ENCODE measurements at places on chromosomes 3 and 15.

DNA sequence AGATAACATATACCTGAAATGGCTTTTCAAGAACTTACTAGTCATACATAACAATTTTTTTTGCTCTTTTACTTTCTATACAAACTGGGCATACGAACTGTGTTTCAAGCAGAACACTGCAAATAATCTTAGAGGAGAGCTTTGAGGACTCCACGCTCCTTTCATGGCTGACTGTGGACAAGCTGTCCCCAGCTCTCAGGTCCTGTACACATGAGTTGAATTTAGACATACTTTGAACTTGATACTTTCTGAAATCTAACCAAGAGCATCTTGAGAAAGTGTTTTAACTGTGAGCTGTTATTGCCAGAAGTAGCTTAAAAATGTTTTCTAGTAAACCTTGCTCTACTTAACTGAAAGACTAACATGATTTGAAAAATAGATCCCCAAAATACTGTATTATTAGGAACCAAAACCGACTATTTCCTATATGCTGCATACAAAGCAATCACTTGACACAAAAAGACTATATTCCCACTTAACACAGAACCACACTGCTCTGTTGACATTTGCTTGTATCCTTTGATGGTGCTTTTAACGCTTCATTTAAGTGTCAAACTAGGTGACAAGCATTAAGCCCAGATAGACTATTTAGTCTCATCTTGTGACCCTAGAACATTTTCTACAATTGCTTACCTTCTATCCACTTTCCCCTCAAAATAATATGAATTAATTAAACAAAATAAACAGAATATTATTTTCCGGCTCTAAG is 755.8 kb downstream of the ROBO1 start:
- no peak for DNase-seq

- no peak for DNase-seq
Observed at GRCh38 chr3:177978946-177979345, 557.3 kb upstream of the KCNMB2 start.

GRCh38 chr3:140911822-140912221 is 29.8 kb upstream of the SLC25A36 start:
- DNase-seq: no peak

- no peak for DNase-seq
Observed at GRCh38 chr3:71056327-71056726, 527.2 kb downstream of the FOXP1 start.

DNA sequence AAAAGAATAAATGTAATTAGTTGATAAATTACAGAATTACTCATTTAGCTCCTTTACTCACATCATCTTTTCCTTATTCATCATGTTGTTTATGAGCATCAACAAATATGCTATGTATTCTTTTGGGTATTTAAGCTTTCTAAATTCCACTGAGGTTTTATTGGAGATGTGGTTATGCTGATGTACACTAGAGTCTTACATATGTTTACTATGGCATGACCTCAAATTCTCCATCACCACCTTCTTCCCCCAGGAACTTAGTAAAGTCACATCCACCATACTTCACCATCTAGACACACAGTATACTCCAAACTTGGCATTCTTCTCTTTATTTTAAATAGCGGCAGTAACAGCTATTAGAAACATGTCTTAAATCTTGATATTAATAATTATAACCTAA is 74.1 kb upstream of the MELTF start:
- DNase-seq: no peak

DNA sequence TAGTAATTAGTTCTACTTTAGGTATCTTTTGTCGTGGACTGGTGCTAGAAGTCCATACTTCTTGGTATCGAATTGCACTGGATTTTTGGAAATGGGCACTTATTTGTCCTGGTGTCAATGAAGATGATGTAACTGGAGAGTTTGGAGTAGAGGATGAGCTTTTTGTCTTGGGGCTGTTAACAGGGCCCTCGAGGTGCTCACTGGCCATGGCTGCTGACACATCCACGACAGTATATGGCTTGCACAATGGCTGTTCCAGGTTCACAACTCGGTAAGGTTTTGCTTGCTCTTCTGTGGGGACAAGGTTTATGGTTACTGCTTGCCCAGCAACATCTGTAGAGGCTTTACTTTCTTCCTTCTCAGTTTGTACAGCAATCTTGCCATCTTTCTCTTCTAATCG is 109.4 kb upstream of the TSPAN3 start:
- no peak for DNase-seq

GRCh38 chr3:150729682-150730360 is 26.1 kb upstream of the ERICH6 start:
- DNase-seq: no peak

- no peak for DNase-seq
Observed at GRCh38 chr3:23242106-23242505, 39.0 kb downstream of the UBE2E2 start.

DNA sequence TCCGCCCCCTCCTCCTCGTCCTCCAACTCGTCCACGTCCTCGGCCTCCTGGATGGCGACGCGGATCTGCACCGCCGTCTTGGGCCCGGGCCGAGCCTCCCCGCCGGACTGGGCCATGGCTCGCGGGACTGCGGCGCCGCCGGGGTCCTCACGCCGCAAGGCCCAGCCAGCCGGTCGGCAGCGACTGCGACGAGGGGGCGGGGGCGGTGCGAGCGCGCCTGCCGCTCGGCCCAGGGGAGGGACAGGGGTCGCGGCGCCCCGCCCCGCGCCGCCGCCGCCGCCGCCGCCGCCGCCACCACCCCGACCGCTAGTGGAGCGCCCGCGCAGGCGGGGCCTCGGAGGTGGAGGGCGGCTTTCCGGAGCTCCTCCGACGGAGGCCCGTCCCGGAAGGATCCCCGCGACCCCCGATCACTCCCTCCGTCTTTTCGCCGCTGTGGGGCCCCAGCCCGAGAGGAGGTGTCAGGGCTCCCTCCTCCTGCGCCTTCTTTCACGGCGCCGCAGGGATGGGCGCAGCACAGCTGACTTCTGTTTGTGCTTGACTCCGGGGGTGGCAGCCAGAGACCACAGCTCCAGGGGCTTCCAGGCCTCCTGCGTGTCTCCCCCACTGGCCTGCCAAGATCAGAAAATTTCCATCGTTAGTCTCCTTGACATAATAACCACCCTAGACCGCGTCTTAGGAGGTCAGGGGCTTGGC is at the start of gene LARP6:
TSS of gene LARP6 (minus strand) at position 185 of the 693 bp plus-strand sequence. CDS start at position 116, 69 bp downstream.
- no peak for DNase-seq

GRCh38 chr3:43478118-43478785 is 143.6 kb downstream of the ANO10 start:
- no peak for DNase-seq

DNA sequence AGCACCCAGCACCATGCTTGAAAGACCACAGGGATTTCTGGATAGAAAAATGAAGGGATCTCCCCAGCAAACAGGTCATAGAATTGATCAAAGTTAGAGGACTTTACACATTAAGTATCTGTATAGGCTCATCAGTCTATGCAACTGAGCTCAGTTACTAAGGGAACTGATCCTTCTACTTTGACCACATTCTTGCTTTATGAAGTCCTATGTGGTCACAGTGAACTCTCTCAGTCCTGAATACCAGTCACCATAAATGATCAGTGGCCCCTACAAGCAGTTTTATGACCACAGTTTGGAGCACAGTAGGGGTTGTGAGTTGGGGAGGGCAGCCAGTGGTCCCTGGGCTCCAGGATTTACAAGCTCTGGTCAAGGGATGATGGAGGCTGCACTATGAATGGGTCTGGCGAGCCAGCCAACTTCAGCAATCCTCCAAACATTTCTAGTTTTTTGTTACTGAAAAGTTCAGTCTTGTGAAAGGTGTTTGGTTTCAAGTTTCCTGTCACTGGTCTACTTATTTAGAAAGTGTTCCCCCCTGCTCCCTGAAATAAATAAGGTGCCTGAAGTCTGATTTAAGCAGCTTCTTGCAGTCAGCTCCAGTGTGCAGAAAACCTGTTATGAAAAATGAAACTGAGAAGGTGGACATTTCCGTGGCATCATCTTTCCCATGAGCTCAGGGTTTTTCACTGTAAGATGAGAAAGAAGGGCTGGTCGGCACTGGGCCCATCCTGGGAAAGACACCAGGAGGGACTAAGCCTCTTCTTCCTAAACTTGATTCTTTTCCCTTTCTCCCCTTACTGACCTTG is 75.5 kb downstream of the DAPK2 start:
- DNase-seq: no peak

- no peak for DNase-seq
Observed at GRCh38 chr3:27504749-27505148, 20.6 kb upstream of the SLC4A7 start.

- DNase-seq: no peak
Observed at GRCh38 chr3:157104521-157104920, 55.4 kb downstream of the CCNL1 start.

- DNase-seq: peak; percentile 85
Observed at GRCh38 chr3:129606636-129607390, at the start of gene PLXND1. PLXND1 (minus strand) TSS chr3:129606676; CDS start chr3:129606639, 37 bp downstream.

- DNase-seq: peak; percentile 39
Observed at GRCh38 chr3:30682434-30683155, 76.2 kb downstream of the TGFBR2 start.

- DNase-seq: no peak
Observed at GRCh38 chr15:69583626-69584025, 131.0 kb downstream of the RPLP1 start.

DNA sequence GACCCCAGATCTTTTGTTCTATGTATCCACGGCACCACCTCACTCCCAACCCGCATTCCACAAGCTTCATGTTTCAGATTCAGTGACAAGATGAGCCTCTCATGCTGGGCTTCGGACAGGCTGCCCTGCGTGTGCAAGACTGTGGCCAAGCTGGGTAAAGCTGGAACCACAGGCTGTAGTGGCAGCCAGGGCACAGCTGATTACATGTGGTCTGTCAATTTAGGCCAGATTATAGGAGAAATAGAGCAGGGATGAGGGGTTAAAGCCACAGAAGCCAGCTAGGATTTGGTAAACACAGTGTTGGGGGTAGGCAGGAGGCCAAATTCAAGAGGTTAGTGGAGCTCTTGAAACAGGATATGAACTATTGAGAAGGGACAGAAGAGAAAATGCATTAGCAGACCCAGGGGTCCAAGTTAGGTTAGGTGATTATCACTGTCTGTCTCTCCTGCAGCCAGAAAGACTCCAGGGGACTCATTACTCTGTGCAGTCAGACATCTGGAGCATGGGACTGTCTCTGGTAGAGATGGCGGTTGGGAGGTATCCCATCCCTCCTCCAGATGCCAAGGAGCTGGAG is 12.9 kb downstream of the SNAPC5 start:
- no peak for DNase-seq

DNA sequence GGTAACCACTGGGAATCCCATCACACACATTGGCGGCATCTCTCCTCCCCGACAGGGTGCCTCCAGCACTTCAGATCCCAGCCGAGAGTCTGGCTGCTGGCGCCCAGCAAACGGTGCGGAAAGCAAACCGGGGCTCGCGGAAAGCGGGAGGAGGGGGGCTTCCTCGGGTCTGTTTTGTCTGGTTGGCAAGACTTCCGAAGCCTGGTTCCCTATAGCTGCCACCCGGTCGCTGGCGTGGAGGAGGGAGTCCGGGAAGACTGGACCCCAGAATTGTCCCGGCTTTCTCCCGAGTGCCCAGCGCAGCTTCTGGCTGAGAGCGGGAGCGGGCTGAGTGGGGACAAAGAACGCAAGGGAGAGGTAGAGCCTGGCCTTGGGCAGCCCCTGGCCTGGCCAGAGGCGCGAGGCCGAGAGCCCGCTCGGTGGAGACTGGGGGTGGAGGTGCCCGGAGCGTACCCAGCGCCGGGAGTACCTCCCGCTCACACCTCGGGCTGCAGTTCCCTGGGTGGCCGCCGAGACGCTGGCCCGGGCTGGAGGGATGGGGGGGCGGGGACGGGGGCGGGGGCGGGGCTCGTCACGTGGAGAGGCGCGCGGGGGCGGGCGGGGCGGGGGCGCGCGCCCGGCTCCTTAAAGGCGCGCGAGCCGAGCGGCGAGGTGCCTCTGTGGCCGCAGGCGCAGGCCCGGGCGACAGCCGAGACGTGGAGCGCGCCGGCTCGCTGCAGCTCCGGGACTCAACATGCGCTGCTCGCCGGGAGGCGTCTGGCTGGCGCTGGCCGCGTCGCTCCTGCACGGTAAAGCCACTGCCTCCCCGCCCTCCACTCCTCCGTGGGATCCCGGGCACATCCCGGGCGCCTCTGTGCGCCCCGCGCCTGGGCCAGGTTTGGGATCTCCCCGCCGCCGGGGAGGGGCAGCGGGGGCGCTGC is at the start of gene CHRNA7:
TSS of gene CHRNA7 (plus strand) at position 654 of the 920 bp plus-strand sequence. CDS start at position 734, 80 bp downstream.
- no peak for DNase-seq

GRCh38 chr3:154786724-154787123 is 293.4 kb upstream of the MME start:
- DNase-seq: peak; percentile 54

DNA sequence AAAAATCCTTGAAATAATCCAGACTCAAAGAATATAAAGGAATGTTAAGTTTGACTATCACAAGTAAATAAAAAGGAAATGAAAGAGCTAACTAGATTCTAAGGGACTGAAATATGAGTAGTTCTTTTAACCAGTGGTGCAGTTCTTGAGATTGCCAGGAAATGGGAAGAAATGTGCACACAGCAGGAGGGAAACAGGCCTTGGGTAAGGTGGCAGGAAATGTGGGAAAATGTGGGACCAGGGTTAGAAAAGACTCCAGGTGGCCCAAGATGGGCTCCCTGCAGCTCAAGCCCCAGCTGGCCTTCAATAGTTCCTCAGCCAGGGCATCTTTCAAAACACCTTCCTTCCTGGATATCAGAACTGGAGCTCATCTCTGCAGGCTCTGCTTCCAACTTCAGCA is 181.3 kb downstream of the ISL2 start:
- DNase-seq: no peak

GRCh38 chr3:119497820-119498185 is 544 bp upstream of the TIMMDC1 start:
- no peak for DNase-seq

GRCh38 chr3:48899273-48899672 is 591 bp upstream of the SLC25A20 start:
- no peak for DNase-seq

- DNase-seq: peak; percentile 91
Observed at GRCh38 chr3:152865668-152866245, 30.8 kb downstream of the P2RY1 start.

GRCh38 chr15:60301024-60301423 is 96.8 kb downstream of the ANXA2 start:
- no peak for DNase-seq

DNA sequence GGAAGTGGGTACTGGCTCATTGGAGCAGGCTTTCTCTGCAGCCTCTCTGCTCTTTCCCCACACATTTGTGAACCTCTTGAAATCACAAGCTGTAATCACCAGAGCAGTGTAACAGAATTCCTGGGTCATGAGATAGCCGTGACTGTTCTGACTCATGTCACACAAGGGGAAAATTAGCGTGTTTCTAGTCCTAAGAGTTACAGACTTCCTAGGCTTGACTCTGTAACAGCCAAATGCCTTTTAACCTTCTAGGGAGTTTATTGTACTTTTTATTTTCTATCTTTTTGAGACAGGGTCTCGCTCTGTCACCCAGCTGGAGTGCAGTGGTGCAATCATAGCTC is 54.7 kb upstream of the TRAK1 start:
- DNase-seq: peak; percentile 92
